ENCODE measurements at places on chromosomes 4 and X.
A peak's percentile ranks its signal among the peaks of the same experiment; 100 is the strongest.

DNA sequence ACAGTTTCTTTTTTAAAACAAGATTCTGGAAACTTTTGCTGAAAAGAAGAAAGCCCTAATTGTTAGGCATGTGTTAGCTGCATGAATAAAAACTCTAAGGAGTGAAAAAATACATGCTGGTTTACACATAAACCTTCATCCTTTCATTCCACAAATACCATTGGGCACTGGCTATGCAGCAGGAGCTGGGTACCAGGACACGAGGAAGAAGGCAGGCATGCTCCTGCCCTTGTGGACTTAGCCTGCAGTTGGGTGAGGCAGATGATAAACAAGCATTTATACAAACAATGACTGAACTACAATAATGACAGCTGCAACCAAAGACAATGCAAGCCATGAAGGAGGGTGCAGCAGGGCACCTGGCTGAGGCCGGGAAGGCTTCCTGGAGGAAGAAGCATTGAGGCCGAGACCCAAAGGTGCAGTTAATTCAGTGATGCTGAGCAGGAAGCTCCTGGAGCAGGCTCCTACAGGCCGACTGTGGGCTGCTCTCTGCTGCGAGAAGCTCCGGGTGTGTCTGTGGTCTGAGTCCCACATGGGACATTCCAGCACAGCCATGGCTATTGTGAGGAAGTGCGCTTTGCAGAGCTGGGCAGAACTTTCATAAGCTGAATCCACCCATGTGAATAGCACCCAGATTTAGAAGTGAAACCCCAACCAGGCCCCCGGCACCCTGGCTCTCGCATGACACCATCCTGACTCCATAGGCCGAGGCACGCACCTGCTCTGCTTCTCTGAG, 44.0 kb upstream of the MXD4 start:
- no peak for DNase-seq

- DNase-seq = peak; percentile 27
Measured at GRCh38 chrX:31168551-31168950, 96.7 kb upstream of the FTHL17 start.

GRCh38 chr4:39732728-39733127, 34.8 kb downstream of the UBE2K start:
- DNase-seq = no peak

- no peak for DNase-seq
Measured at GRCh38 chrX:149937871-149938426, 342 bp downstream of the EOLA2 start.

DNA sequence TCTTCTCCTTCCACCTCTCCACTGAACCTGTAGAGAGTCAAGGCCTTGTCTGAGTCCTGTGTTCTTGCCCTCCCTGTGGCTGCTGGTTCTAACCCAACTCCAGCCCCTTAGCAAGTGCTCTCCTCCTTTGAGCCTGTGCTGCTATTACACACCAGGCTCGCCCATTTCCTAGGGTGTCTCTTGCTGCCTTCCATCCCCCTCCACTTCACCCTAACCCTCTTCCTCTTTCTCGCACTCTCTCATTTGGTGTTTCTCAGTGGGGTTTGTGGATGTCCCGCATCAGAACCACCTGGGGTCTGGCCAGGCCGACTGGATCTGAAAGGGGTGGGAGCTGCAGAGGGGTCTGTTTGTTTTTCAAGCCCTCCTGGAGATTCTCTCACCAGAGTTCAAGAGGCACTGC, 156.7 kb downstream of the SPRY1 start:
- no peak for DNase-seq

- no peak for DNase-seq
Measured at GRCh38 chrX:122641136-122641535, 542.9 kb upstream of the GRIA3 start.

GRCh38 chrX:71105628-71106027, 912 bp downstream of the CXorf65 start:
- no peak for DNase-seq

GRCh38 chr4:56757821-56758411, 63.6 kb downstream of the SPINK2 start:
- peak; percentile 71 for DNase-seq

- no peak for DNase-seq
Measured at GRCh38 chr4:156638925-156639605, 332.5 kb downstream of the PDGFC start.

GRCh38 chrX:13662355-13662791, 9.4 kb downstream of the TCEANC start:
- DNase-seq = no peak

DNA sequence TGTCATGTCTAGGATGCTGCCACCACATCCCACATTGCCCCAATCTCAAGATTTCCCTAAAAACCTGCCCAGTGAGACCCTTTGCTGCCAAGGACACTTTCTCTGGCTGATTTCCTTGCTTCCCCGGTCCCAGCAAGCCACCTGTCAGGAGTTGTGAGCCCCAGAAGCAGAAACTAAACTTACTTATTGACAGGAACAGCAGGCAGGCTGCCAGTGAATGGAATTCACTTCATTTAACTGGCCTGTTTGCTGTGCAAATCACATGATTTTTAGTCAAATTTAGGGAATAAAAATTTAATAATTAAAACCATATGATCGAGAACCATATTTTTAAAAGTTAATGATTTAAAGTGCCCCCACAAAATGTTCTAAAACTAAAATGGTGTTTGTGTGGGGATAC, 48.5 kb downstream of the MAMLD1 start:
- no peak for DNase-seq

GRCh38 chrX:2162695-2163094, 338.1 kb downstream of the DHRSX start:
- DNase-seq = no peak

GRCh38 chrX:21738210-21738949, 19.5 kb downstream of the SMPX start:
- no peak for DNase-seq

DNA sequence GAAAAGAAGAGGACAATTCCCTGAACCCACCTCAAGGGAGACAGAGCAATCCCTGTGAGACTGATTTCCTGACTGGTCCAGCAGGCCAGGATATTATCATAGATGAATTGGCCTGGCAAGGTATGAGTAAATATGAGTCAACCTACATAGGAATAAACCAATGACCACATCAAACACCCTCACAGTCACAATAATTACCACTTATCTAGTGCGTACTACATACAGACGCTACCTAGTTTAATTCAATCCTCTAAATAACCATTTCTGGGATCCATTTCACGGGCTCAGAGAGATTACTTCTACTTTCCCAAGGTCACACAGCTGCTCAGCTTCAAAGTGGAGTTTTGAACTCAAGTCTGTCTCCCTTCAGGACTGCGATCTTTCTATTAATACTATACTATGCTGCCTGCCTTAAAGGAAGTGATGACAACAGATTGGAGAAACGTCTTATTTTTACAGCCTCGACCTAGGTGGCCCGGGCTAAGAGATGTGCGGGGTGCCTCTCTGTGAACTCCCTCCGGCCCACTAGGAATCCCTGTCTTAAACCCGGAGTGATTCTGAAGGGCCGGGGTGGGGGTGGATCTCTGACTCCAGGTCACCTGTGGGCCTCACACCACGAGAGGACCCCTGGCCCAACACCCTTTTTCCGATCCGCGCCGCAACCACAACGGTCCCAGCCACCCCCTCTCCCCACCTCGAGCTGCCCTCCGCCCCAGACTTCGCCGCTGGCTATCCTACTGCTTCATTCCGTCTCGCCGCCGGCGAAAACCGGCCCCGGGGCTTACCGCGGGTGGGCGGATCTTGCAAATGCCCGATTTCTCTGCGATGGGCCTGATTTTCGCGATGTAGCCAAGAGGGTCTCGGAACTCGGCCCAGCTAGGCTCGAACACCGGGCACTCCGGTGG, 800 bp downstream of the KDM5C start:
- peak; percentile 39 for DNase-seq

DNA sequence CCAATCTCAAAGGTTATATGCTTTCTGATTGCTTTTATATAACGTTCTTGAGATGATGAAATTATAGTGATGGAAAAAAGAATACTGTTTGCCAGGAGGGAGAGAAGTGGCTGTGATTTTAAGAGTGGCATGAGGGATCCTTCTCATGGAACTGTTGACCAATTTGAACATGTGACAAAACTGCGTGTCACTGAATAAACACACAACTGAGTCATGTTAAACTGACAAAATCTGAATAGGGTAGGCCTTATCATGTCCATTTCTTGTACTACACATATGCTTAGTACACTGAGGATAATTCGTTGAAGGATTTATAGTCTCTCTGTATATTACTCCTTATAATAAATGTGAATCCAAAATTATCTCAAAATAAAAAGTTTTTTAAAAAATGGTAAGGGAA, 22.2 kb upstream of the HSPA4L start:
- DNase-seq = no peak

GRCh38 chr4:10006601-10007435, 14.5 kb downstream of the SLC2A9 start:
- DNase-seq = no peak
